Osteocyte (in vitro differentiated cells): ENCODE measurements at places on chromosomes 16 and 17. TPM values are rescaled to one million over a fixed set of nuclear protein-coding genes. Genes with fewer than 3 reads are reported as not detected.

DNA sequence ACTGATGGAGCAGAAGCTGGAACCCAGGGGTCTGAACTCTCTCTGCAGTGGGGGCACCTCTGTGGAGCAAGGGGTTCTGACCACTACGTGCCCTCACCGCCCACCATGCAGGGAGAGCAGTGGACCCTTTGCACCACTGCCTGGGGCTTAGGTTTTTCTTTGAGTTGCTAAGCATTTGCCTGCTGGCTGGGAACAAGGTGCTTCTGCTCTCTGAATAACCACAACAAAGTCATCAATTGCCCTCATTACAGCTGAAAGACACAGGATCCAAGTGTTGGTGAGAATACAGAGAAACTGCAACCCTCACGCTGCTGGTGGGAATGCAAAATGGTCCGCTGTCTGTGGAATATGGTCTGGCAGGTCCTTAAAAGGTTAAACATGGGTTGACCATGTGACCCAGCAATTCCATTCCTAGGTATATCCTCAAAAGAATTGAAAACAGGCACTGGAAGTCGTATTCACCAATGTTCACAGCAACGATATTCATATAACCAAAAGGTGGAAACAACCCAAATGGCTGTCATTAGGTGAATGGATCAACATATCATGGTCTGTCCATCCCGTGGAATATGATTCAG is 22.8 kb downstream of the NLRC3 start:
- no peak for DNase-seq

GRCh38 chr16:74679983-74680382 is 13.3 kb upstream of the RFWD3 start:
- no peak for DNase-seq

GRCh38 chr16:55076053-55076452 is 145.4 kb downstream of the IRX5 start:
- no peak for DNase-seq

DNA sequence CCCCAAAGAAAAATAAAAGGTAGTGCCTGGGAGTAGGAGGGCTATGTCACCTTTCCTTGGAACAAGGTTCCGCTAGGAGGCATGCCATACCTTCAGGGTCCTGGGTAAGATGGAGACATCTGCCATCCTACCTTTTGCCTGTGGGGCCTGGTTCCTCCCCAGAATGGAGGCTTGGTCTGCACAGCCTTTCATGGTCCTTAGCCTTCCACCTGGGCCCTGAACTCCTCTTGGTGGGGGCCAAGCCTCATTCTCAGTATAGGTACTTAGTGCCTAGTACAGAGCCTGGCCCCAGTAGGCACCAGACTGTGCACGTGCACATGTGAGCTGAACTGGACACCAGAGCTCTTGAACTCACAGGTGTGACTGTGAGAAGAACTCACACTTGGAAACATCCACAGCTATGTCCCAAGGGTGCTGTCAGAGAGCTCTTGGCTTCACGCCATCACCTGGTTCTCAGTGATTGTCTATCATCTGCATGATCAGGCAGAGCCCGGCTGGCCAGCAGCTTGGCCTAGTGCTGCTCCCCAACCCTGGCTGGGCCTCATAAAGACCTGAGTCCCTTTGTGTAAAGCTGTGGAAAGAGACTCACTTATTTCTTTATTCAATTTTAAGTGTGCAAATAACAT is 143.2 kb downstream of the SOCS1 start:
- no peak for DNase-seq

- DNase-seq, result no peak
Measured at GRCh38 chr16:83762141-83762991, 45.4 kb upstream of the HSBP1 start.

GRCh38 chr16:191831-192230 is 11.6 kb downstream of the HBQ1 start:
- no peak for DNase-seq

- DNase-seq, result no peak
Measured at GRCh38 chr16:27471661-27472060, 69.7 kb downstream of the IL21R start.

GRCh38 chr17:36879027-36879426 is 58.2 kb upstream of the LHX1 start:
- no peak for DNase-seq

- no peak for DNase-seq
Measured at GRCh38 chr17:42210046-42210445, 15.8 kb upstream of the GHDC start.

- no peak for DNase-seq
Measured at GRCh38 chr17:43766413-43767052, 7.9 kb upstream of the SOST start.

DNA sequence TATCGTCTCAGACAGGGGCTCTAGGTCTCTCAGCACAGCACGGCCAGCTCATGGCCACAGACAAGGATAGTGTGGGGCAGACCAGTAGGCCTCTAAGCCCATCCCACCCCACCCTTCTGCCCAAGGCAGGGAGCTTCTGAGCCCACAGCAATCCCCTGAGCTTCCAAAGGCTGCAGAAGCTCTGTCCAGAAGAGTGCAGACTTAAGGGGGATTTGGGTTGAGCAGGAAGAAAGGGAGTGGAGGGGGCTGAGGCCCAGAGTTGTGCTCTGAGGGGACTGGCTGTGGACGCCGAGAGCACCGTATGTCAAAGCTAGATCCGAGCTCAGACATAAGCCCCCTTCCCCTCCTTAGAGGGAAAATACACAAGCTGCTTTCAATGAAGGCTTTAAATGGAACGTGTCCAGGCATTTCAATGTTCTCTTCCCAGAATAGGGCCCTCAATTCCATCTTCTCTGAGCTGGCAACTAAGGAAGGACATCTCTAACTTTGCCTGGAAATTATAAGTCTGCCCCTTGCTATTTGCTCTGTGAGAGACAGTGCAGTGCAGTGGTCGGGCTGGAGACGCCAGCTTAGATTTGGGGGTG is 116.4 kb upstream of the RPL38 start:
- no peak for DNase-seq

GRCh38 chr16:79849119-79849518 is 248.6 kb upstream of the MAF start:
- DNase-seq, result no peak

DNA sequence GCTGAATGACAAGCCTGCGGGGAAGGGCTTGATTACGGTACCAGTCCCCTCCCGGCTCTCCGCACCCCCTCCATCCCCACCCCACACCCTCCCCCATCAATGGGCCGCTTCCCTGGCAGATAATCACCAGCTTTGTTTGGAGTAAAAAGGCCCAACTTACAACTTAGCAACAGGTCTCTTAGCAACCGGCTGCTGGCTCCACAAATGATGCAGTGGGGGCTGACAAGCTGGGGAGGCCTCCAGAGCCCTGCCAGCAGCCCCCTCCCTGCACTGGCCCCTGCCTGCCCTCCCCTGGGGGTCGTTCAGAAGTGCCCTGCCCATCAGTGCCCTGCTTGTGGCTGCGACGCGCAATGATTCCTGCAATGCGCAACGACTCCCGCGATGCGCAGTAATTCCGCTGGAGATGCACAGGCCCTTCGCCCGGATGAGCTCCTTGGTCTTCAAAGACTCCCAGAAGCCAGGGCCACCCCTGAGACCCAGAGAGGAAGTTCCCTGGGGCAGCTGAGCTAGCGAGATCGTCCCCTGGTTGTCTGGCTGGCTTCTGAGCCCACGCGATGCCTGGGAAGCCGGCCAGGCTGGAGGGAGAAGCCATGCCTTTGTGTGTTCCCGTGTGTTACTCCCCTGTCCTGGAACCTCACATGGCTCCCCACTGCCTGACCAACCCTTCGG is 23.3 kb downstream of the CPNE2 start:
- no peak for DNase-seq

DNA sequence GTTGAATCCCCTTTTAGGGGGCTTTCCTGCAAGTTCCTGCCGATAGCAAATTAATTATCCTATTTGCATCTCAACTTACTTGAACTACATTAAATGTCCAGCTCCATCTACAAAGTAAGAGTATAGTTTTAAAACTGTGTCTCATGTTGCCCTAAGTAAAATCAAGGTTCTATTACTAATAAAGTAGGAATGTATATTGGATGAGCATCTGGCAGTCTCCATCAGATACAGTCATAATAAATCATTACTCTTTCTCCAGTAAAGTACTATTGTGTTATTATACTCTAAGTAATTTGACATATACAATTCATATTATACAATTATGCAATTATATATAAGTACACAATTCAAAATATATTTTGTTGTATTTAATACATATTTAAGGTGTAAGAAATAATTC is 249.3 kb downstream of the CEP112 start:
- no peak for DNase-seq

DNA sequence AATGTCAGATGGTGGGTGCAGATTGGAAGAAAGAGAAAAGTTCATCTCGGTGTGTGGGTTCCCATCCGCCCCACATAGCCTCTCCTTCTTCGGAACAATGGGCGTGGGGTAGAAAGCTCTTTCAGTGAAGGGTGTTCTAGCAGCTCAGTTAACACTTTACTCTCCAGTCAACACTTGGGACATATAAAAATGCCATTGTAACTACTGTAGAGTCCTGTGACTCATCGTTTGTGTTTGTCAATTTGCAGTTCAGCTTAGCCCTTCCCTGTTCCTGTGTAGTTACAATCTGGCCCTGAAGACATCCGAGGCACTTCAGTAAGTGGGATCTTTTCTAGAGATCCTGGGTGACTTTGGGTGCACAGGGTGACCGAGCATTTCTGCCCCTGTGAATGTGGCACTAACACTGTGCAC is 11.5 kb upstream of the CLEC18C start:
- no peak for DNase-seq

DNA sequence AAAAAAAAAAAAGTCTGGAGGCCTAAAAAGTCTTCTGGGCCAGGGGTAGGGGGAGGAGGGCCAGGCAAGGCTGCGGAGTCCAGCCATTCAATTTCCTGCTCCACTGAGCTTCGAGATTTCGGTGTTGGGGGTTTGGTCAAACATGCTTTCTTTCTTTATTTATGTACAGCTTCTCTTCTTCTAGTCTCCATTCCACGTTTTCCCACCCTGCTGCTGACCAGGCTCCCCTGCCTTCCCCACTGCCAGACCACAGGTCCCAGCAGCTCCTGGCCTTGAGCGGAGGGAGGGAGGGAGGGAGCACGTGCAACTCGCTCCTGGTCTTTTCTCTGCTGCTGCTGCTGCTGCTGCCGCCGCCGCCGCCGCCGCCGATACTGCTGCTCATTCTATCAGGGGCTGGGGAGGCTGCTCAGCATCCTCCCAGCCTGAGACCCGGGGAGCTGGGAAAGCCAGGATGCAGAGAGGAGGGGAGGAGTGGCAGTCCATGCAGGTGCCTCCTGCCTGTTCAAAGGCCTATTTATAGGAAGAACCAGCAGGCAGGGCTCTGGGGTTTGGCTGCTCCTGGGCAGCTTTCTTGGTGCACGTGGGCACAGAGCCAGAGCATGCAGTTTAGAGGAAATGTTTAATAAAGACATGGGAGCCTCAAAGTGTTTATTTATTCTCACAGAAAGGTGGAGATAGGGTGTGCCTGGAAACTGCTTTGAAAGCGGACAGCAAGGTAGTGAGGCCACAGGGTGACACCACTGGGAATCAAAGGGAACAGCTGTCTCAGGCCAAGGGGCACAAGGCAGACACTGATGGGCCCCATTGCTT is 23.4 kb upstream of the ZFHX3 start:
- no peak for DNase-seq

DNA sequence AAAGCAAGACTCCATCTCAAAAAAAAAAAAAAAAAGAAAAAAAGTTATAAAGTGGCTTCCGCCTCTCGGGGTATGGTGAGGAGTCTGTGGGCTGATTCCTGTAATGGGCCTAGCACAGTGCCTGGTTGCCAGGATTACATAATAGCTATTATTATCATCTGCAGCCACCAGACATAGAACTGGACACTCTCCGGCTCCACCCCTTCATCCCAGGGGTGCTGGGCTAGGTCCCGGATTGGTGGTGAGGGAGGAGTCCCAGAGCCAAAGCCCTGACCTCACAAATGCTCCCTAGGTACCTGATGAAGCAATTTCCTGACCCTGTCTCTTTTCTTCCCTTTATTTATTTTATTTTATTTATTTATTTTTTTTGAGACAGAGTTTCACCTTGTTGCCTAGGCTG is 11.6 kb upstream of the ADGRG1 start:
- DNase-seq, result no peak

Gene CARD14
- total RNA-seq, result 0.10 and 0.16 TPM in 2 replicates

Gene DUSP3
- 36.4 and 37.0 TPM in 2 replicates for total RNA-seq

Gene CACNG5
- not detected in 2 replicates for total RNA-seq

Gene ICAM2
- not detected in 2 replicates for total RNA-seq

Gene CTRB1
- not detected in 2 replicates for total RNA-seq

Gene WSB1
- total RNA-seq, result 168 and 179 TPM in 2 replicates

Gene CD2BP2
- 65.1 and 67.4 TPM in 2 replicates for total RNA-seq

Gene ACAP1
- 2.0 and 4.2 TPM in 2 replicates for total RNA-seq

Gene TRAPPC1
- total RNA-seq, result 122 and 127 TPM in 2 replicates
